Left renal cortex interstitium (tissue), 4 donors: ENCODE measurements at places on chromosomes 6 and 20.

- DNase-seq = no peak
Measured at GRCh38 chr6:78489874-78490273, 377.5 kb upstream of the IRAK1BP1 start.

- DNase-seq = no peak
Measured at GRCh38 chr20:62500237-62500864, 24.6 kb upstream of the GATA5 start.

- no peak for DNase-seq
Measured at GRCh38 chr6:28402197-28402596, 2.6 kb upstream of the ZSCAN12 start.

DNA sequence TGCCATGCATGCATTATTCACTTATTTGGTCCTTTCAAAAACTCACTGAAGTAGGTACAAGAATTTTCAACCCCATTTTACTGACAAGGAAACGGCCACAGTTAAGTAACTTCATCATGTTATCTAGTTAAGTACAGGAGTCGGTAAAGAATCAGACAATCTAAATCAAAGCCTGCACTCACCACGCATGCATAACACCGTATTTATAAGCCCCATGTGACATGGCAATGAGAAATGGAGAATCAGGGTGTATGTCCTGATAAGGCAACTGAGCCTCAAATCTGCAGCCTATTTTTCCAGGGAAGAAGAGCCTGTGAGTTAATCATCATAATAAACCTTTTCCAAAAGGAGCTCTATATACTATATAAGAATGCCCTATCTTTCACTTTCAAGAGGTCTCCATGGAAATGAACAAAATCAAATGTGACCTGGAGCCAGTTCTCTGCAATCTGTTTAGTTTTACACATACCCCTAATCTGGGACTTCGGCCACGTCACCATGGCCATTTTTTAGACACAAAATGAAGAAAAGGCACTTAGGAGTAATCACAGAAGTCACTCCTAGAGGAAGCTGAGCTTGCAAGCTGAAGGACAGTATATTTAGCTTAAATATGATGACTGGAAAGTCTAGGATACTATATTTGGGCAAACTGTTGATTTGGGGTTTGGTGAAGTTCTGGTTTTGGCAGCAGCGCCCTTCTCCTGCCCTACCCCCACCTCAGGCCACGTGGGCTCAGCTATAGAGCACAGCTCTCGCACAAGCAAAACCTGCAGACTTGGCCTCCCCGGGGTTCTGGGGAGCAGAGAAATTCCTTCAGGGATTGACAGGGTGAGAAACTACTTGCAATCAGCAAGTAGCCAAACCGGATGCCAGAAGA is 19.2 kb downstream of the TRAM2 start:
- no peak for DNase-seq

GRCh38 chr6:119821380-119821779 is 471.8 kb upstream of the MAN1A1 start:
- no peak for DNase-seq

DNA sequence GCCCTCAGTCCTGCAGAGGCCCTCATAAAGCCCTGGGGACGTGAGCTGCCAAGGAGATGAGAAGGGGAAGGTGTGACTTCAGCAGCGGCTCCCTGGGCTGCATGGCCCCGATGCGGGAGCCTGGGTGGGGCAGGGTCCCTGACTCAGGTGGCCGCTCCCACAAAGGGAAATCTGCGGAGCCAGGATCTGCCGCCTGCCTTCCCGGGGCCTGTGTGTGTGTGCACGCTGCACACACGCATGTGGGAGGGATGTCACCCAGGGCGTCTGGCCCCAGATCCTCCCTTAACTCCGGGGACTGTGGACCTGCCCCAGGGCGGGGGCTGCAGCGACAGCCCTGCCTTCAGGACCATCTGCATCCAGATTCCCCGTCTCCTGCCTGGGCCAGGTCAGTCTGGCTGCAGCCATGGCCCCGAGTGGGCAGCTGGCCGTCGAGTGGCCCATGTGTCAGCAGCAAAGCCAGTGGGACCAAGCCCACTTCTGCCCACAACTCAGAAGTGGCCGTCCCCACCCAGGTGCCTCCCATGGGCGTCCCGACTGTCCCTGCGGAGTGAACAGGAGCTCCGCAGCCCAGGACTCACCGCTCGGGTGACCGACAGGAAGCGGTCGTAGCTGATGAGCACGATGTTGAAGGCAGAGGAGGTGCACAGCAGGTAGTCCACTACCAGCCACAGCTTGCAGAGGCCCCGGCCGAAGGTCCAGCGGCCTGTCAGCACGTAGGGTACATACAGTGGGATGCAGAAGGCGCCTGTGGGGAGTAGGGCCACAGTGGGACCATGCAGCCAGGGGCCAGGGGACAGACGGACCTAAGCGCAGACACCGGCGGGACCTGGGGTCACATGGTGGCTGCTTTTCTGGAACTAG is 1.9 kb downstream of the HRH3 start:
- DNase-seq = no peak

- no peak for DNase-seq
Measured at GRCh38 chr20:32560989-32561830, 23.9 kb downstream of the NOL4L start.

GRCh38 chr20:41078329-41078728 is 49.7 kb downstream of the TOP1 start:
- DNase-seq = no peak

DNA sequence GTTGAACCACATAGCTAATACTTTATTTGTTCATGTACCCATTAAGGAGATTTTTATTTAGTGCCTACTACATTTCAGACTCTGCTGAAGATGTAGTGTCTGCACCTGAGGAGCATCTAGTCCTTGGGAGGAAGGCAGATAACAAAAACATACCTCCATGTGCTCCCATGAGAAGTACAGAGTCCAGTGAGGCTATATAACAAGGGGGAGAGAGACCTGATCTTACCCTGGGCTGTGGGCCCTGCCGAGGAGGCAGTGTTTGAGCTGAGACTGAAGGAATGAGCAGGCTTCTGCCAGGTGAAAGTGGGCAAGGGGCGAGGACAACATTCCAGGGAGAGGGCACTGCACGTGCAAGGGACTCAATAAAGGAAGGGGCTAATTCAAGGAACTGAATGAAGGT is 12.1 kb downstream of the MANBAL start:
- DNase-seq = no peak

GRCh38 chr20:31537116-31537871 is 23.1 kb downstream of the HM13 start:
- no peak for DNase-seq

GRCh38 chr6:38179794-38180430 is 360.4 kb downstream of the ZFAND3 start:
- no peak for DNase-seq

DNA sequence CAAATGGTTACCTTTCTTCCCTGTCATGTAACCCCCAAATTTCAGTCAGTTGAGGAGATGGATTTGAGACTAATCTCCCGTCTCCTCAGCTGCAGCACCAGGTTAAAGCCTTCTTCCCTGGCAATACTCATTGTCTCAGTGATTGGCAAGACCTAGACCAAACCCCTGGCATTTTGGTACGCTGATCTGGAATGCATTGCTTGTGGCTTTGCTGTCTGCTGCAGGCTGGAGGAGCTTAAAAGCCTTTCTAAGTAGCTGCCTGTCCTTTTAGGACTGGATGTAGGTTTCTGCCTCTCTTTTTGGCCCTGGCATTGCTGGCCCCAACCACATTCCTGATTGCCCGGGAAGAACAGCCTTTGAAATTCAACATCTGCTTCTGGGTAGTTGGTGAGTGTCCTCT is 729.6 kb upstream of the GJE1 start:
- no peak for DNase-seq

DNA sequence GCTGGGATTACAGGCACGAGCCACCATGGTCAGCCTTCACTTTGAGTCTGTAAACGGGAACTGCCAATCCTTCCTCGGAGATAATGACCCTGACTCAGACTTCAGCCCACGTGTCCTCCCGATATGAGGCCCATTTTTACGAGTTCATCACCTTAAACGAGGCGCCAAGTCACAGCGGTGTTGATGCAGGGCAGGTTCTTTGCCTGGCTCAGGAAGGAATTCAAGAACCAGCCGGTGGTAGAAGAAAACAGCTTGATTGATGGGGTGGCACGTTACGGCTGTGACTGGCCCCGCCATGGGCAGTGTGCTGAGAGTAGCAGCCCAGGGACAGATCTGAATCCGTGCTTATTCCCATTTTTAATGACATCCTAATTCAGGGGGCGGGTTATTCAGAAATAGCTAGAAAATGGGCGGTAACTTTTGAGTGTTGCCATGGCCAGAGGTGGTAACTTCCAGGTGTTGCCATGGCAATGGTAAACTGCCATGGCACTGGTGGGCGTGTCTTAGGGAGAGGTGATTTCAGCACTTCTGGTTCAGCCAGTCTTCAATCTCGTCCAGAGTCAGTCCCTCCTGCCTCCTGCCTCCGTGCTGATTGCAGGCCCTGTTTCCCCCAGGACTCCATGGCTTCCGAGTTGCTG is 9.1 kb upstream of the MAP1LC3A start:
- DNase-seq = no peak

- DNase-seq = no peak
Measured at GRCh38 chr6:25229671-25230321, 49.4 kb upstream of the CARMIL1 start.

DNA sequence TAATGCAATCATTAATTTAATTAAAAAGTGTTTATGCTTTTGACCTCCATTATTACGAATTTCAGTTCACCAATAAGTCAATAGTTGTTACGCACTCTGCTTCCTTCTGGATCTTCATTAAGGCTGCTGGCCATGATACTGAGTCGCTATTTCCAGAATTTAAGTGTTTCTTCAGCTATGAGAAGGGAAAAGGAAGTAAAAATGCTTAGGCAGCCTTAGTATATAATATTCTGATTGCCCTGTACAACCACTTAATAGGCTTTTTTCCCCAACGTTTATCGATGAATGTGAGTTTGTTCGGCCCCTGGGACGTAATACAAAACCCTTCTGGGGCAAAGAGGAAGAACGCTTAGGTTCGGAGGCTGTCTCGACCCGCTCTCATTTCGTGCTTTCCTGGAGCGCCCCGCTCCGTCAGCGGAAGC is 644 bp downstream of the OARD1 start:
- peak; percentile 85 for DNase-seq

DNA sequence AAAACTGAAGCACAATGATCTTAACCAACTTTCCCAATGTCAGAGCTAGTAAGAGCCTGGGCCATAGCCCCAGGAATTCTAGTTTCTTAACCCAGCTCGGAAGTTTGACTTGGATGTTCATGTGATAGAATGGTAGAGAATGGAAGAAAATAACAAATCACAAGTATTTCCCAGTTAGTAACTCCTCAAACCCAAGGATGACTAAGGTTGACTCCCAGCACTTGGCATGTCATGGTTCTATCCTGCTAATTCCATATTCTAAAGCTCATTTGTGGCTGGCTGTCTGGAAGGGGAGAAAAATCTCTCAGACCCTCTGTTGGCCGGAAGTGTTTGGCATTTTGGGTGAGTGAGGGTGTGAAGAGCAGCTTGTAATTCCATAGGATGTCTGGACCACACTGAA is 248.7 kb downstream of the RFPL4B start:
- DNase-seq = no peak

GRCh38 chr6:26158581-26159356 is 71.5 kb downstream of the HFE start:
- peak; percentile 79 for DNase-seq

DNA sequence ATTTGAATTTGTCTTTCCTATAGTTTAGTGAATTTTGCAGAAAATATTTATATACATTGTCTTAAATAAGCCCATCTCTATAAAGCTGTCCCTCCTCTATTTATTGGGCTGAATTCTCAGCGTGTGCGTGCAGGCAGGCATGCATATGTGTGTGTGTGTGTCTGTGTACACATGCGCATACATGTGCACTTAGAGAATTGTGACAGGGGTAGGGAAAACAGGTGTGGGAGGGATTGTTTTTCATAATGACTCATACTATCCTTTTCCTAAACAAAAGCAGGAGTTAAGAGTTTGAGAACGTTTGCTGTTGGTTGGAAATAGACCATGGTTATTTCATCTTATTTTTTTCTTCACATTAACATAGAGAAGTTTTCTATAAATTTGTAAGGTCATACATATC is 43.4 kb upstream of the FABP7 start:
- no peak for DNase-seq

DNA sequence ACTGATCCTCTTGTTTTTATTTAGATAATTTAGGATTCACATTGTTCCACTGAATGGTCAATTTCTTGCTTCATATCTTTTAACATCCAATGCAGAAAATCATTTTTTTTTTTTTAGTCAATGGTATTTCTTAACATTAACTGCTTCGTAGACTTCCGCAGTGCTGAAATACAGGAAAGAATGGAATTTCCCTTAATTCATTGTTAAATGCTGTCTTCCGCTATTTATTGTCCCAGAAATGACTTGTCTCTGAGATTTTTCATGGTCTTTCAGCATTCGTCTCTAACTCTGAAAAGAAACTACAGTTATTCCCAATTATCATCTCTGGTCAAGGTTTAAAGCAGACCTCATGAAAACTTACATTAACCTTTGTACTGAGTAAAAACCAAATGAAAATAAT is 1029.1 kb upstream of the MANEA start:
- DNase-seq = no peak

GRCh38 chr20:50913690-50914375 is 17.4 kb downstream of the ADNP start:
- no peak for DNase-seq

GRCh38 chr6:116010790-116011401 is 49.8 kb downstream of the FRK start:
- DNase-seq = no peak

DNA sequence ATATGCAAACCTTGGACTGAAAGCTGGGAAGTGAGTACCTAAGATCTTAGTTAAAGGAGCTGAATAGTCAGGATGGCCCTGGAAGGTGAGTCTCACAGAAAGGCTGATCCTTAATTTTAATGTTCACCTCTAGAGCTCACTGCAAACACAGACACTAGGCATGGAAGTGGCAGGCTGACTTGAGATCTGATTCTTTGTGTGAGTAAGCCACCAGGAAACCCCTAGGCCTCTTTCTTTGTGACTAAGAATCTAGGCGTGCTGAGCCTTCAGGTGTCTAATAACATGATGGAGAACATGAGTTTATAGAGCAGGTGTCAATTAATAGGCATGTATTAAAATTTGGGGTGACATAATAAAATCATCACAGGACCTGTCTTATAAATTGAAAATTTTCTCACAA is 642.2 kb downstream of the EYS start:
- DNase-seq = no peak

DNA sequence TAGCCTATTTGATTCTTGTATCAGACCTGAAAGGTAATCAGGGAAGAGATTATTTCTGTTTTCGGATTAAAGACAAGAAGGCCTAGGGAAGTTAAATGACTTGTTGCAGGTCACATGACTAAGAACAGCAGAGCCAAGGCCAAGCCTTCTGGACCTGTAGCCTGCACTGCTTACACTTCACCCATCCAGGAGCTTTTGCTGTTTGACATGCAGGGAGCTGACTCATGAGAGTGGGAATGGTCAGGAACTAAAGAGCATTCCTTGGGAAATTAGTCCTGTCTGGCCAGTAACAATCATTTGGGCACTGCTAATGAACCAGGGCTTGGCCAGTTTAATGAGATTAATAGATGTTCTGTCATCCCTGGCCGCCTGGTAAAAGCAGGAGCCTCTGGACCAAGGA is 46.8 kb downstream of the EIF2S2 start:
- no peak for DNase-seq

DNA sequence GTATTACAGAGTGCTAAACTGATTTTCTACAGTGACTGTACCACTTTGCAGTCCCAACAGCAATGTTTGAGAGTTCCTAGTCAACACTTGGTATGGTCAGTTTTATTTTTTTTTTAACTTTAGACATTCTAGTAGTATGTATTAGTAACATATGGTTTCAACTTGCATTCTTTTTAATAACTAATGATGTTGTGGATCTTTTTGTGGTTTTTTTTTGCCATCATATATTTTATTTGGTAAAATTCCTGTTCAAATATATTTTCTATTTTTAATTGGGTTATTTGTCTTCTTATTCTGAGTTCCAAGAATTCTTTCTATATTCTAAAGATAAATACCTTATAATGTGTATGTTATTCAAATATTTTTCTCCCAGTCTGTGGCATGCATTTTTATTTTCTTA is 189.4 kb upstream of the ECI2 start:
- no peak for DNase-seq
